Stimulated activated CD8-positive, alpha-beta memory T cell treated with anti-CD3 and anti-CD28 coated beads, Interleukin-4, amount 100 ng/mL, for 4 hours (primary cell): ENCODE measurements at places on chromosomes 12 and 14.

- no peak for DNase-seq
Observed at GRCh38 chr14:92932448-92933395, 9.8 kb downstream of the CHGA start.

- DNase-seq, result no peak
Observed at GRCh38 chr12:58566599-58566998, 353.7 kb downstream of the LRIG3 start.

GRCh38 chr12:53236443-53237111 is 4.6 kb upstream of the RARG start:
- no peak for DNase-seq

DNA sequence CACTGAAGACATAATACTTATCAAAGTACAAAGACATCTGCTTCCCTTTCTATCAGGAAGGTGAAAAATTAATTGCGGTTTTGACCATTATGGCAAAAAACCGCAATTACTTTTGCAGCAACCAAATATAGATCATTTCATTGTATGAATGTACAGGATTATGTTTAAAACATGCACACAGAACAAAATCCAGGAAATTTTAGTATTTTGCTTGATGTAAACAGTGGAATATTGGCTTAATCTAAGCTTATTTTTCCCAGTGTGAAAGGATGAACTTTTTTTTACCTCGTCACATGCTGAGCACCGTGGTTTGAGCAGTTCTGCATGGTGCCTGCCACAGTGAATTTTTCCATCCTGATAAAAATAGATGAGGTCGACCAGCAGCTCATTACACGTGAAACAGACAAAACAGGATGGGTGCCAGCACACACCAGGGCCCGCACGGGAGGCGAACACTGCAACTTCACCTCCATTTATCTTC is 121.2 kb downstream of the PRICKLE1 start:
- no peak for DNase-seq

GRCh38 chr12:90423965-90424364 is 531.0 kb downstream of the CCER1 start:
- no peak for DNase-seq

GRCh38 chr14:63895510-63895909 is 42.7 kb downstream of the SYNE2 start:
- no peak for DNase-seq
